Right lung (tissue), 10 donors: ENCODE measurements at places on chromosomes 1 and 21.

DNA sequence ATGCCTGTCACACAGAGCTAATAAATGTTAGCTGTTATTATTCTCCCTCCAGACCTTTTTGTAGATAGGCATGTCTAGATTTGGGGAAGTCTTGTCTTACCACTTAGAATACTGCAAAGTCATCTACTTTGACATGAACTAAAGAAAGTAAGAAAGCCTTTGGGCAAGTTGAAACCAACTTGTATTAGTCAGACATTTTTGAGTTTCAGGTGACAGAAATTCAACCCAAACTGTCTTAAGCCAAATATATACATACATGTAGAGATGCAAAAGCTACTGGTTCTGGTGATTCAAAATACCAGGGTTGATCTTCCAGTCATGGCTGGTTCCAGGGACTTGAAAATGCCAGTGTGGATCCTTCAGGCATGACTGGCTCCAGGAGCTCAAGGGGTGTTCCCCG is 276.8 kb upstream of the TMEM51 start:
- no peak for DNase-seq

DNA sequence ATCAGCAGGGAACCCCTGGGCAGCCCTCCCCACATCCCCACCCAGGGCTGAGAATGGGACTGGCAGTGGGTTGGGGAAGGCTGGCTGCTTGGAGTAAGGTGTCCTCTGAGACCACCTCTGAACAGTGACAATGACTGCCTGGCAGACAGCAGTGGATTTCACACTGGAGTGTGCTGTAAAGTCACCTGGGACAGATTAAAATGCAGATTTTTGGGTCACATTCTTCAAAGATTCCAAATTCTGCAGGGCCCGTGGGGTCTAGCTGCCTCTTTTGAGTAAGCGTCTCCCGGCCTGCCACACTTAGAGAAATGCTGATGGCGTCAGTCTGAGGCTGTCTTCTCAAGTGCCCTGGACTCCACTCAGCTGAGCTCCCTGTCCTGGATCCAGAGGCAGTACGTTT is 164.5 kb downstream of the GRIK3 start:
- no peak for DNase-seq

GRCh38 chr1:57218487-57219079 is 205.3 kb downstream of the DAB1 start:
- no peak for DNase-seq

- DNase-seq: no peak
Observed at GRCh38 chr1:23598424-23598823, 39.1 kb upstream of the ID3 start.
